Stimulated activated CD4-positive, alpha-beta T cell treated with anti-CD3 and anti-CD28 coated beads, Interleukin-1b, Interleukin-23, amount 100 ng/mL, for 4 hours (primary cell): ENCODE measurements at places on chromosomes 2 and 18.

DNA sequence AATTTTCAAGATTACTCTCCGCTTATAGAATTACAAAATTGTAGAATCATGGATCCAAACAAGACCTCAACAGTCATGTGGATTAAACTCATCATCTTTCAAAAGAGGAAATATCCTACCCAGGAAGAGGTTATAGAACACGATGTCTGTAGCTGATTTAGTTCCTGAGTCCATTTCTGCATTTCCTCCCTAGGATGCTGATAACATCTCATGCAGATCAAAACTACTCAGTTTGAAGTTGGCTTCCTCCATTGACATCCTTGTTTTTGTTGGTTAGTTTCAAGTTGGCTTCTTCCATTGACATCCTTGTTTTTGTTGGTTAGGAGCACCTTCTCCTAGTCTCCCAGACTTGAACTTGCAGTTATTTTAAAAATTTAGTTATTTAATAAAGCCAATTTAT lies 147.5 kb downstream of the PARD3B start:
- no peak for DNase-seq

GRCh38 chr2:82275599-82275998 lies 1971.0 kb upstream of the LRRTM1 start:
- no peak for DNase-seq

DNA sequence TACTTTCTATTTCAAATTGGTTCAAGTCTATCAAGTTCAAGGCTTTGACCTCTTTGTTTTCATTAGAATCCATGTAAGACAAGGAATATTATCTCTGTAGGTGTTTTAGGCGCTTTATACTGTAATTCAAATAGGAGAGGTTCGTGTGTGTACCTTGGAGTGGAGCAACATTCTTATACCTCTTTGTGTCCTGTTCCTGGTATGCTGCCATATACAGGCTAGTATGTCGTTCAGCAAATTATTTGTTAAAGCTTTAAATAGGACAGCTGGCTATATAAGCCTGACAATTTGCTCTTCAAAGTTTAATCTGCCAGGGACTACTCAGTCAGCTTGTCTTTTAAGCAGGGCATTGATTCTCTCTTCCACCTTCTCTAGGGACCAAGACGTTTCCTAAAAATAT lies 31.1 kb upstream of the SPAG16 start:
- no peak for DNase-seq

DNA sequence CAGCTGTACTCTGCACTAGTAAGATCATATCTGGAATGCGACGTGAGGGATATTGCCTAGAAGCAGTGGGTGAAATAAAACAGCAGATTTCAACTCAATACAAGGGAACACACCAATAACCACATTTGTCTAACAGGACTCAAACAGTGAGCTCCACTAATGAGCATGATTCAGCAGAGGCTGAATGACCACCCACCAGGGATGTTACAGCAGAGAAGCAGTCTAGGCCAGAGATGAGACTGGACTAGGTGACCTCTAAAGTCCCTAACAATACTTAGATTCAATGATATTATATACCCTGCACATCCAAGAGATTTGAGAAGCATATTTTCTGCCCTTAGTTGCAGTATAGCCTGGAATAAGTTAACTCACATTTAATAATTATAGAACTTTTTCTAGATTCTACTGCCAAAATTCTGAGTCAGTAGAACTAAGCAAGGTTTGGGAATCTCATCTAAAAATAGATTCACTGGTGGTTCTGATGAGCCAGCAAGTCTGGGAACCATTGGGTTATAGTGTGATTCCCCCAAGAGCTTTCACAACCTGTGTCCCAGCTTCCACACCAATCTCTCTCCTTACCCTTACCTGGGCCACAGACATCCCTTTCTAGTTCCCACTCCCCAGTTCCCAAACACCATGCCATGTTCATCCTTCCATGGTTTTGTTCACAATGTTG lies 6.3 kb downstream of the THOC1 start:
- no peak for DNase-seq

GRCh38 chr2:177031438-177032180 lies 181.0 kb upstream of the HNRNPA3 start:
- no peak for DNase-seq

- no peak for DNase-seq
These were observed 131.0 kb upstream of the COPS8 start for GRCh38 chr2:236954641-236955040.

- DNase-seq, result no peak
These were observed 131.3 kb downstream of the SUCLG1 start for GRCh38 chr2:84327645-84328249.

DNA sequence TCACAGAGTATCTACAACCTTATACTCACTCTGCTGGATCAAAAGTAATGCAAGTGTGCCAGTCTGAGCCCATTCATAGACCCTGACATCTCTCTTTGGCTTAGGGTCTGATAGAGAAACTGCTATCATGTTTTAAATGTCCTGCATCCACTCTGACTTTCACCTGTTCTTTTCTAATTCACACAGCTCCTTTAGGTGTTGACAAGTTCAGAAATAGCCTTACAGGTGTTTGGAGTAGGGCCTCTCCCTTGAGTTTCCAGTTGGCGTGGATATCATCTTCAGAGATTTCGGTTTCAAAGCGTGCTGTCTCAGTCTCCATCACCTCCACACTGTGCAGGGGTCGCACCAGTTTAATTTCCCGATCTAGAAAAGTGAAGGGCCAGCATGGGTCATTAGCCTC lies 150.3 kb downstream of the PLEKHA3 start:
- no peak for DNase-seq

- no peak for DNase-seq
These were observed 27.1 kb downstream of the SULT1C4 start for GRCh38 chr2:108404784-108405397.

DNA sequence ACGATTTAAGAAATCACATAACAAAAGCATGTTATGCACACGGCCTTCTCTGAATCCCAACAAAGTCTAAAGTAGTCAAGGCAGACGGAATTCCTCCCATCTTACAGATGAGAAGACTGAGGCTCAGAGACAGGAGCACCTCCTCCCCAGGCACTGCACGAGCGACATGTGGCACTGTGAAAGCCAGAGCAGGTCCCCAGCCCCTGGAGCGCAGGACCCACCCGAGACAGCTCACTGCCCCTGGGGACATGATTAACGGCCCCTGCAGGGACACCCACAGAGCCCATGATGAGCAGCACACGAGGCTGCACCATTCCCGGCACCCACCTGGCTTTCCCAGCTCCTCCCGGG lies 53.6 kb downstream of the EIPR1 start:
- no peak for DNase-seq

DNA sequence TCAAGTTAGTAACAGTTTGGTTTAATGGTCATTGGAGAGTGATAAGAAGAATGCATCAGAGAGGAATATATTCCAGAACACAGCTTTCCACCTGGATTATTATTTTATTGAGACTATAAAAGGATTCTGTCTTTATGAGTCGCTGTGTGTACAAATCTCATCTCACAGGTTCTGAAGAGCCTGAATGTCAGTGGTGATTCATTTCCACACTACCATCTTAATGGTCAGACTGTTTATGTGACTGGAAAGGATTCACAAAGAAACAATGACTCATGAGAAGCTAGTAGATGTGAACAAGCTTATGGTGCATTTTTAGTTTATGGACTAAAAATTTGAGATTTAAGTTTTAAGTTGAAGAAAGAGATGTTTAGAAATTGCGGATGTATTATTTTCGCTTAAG lies 685.4 kb upstream of the NRXN1 start:
- DNase-seq, result no peak

GRCh38 chr18:23539911-23540525 lies 36.7 kb downstream of the RMC1 start:
- DNase-seq, result no peak

DNA sequence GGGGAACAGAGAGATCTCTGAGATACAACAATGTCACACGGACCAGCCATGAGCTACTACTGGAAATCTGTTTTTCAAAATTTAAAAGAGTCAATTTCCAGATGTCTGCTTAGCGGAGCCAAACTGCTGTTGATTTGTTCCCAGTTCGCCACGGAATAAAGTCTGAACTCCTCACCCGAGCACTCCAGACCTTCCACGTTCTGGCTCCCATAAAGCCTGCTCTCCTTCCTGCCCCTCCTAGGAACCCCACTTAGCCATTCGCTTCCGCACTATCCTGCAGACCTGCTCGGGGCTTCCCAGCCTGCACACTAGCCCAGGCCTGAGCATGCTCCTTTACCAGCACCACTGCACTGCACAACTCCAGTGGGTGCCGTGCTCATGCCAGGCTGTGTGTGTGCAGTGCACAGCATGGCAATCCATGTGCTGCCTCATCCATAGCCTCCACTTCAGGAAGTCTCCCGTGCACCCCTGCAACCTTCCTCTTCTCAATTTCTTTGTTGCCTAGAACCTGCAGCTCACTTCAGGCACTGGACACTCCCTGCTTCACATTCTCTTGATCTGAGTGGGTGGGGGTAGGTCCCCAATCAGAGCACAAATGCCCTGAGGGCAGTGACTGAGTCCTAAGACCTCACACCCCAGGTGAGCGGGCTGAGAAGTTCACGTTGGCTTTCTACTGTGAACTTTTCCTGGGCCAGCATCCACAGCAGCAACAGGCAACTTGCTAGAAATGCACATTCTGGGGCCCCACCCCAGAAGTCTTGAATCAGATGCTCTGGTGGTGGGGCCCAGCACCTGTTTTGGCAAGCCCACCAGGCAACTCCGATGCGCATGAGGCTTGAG lies 53.7 kb downstream of the ZBTB7C start:
- DNase-seq, result no peak

DNA sequence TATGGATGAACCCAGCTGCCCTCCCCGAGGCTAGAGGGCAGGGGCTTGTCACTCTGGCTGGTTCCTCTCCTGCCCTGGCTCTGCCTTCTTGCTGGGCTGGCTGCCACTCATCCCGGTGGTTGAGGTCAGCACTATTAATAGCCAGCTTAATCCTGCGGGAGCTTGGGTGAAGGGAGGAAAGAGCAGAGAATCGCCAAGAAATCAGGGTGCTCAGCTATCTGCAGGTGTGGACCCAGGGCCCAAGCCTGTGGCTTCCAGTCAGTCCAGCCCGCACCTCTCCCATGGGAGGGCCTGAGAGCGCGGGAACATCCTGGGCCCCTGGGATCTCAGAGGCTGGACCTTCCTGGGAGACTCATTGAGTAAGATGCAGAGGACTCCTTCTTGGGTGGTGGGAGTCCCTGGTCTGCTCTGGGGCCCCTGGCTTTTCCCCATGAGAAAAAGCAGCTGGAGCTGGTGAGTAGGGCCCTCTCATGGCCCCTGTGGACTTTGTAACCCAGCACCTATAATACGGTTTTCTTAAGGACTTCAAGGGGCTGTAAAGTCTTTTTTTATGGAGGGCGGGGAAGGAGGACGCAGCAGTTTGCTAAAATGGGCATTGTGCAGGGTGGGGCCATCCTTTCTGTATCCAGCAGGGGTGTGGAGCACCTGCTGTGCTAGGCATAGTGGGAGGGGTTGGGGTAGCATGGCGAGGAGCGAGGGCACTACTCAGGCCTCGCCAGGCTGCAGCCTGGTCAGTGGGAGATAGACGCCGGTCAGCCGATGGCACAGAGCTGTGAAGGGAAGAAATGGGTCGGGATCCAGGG lies 27.4 kb upstream of the CNNM3 start:
- no peak for DNase-seq

GRCh38 chr2:104901037-104901881 lies 47.3 kb downstream of the POU3F3 start:
- no peak for DNase-seq

GRCh38 chr2:239057533-239057932 lies 209.6 kb downstream of the TWIST2 start:
- no peak for DNase-seq

DNA sequence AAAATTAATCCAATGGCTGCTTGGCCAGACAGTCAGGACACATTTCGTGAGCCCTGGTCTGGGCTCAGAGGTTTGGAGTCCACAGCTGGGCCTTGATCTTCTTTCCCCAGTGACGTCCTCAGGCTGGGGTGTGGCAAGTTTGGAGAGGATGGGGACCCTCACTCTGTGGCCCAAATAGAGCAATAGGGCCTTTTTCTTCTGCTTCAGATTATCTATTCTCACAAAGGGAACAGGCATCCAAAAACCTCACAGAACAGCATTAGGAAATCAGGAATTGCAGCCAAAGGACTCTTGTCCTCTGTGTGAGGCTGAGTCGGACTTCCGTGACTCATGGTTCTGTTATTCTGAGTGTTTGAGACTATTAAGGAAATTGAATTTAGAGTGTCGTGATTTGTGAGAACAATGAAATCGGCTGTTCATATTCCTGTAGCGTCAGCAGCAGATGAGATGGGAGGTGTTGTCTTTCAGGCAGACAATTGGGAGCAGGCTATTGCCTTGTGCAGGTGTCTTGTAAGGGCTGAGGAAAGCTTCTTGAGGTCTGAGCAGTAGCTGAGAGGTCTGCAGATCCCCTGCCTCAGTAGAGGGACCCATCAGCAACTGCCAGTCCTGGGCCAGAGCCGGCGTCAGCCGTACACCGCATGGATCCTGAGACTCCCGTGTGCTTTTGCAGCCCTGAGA lies 113.8 kb downstream of the SH3RF3 start:
- no peak for DNase-seq

DNA sequence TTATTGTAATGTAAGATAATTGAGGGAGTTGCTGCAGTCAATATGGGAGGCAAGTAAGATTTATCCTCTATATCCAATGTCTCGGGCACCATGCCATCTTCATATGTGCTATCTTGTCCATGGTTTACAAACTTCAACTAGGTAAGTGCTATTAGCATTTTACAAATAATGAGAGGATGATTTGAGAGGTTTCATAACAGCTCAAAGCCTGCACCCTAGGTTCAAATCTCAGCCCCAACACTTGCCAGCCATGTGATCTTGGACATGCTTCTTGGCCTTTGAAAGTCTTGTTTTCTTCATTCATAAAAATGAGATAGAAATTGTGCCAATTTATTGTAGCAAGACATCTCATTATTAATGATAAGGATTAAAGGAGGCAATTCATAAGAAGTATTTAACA lies 108.8 kb downstream of the RND3 start:
- no peak for DNase-seq

DNA sequence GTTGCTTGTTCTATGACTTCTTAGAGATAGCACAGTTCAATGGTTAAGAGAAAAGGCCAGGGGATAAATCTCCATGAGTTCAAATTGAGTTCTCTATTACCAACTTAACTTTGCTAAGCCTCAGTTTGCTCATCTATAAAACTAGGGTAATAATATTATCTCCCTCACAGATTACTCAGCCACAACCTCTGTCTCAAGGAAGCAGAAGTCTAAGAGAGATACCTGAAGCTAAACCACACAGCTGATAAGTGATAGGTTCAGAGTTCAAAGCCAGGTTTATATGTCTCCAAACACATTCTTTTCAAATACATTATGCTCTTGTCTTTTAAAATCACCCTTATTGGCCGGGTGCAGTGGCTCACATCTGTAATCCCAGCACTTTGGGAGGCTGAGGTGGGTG lies 287.7 kb downstream of the NBAS start:
- no peak for DNase-seq

DNA sequence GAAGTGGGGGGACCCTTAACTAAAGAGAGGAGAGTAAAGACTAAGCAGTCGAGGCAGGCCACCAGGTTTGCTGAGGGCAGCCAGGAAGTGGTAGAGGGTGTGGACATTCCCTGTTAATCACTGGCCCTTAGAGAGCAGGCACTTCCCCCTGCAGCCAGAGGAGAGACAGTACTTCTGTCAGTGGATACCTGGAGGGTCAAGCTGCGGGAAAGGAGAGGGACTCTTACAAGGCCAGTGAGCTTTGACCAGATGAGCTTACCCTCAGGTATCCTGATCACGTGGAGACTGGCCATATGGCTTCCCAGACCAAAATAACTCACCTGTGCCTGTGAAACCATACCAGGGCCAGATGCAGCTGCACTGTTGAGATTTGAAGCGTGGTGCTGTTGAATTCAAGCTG lies 28.6 kb downstream of the ITGA6 start:
- DNase-seq, result no peak
